ENCODE measurements at places on chromosomes 5 and 9.
A peak's percentile ranks its signal among the peaks of the same experiment; 100 is the strongest.

DNA sequence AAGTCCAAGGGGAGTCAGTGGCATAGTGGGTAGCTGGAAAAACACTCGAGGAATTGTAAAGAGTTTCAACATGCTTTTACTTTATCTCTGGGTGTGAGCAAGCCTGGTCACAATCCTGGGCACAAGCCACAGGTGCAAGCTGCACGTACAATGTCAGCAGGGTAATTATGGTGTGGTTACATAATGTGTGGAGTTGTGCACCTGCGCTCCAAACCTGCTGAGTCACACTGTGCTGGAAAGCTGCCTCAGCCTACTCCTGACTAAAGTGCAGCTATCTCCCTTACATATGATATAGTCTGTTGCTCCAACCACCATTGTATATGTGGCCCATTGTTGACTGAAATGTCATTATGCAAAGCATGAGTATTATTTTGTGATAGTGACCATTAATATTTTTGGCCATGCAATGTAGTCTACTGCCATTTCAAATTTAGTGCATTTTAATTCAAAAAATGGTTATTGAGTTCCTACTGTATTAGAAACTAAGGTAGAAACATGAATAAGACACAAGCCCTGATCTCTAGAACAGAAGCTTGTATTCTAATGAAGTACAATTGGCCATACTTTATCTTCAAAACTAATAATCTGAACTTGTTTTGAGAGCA is 160.9 kb upstream of the SLC30A5 start:
- no peak for DNase-seq

GRCh38 chr9:127972236-127972871 is 8.4 kb downstream of the EEIG1 start:
- peak; percentile 78 for DNase-seq

GRCh38 chr5:134904610-134905245 is at the start of gene PCBD2:
TSS of gene PCBD2 (plus strand) at chr5:134905131. CDS start at chr5:134905140, 9 bp downstream.
- peak; percentile 88 for DNase-seq

DNA sequence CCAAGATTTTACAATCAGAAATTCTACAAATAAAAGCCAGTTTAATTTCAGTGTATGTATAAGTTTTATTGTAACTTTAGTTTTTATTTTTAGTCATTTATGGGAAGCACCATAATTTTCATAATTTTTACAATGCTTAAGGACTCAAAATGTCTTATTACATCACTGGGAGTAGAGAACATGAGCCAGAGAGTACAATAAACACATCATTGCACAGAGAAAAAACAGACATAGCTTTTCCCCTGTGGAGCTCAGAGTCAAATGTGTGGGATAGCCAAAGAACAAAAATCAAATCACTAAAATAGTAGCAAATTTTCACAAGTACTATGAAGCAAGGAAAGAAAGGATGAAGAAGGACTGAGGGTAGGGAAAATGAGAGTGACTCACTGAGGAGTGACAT is 5.5 kb upstream of the JAKMIP2 start:
- DNase-seq: no peak

- DNase-seq: no peak
These were observed 482 bp downstream of the NFIB start for GRCh38 chr9:14313378-14313940.

Data from hypothalamus (tissue), 51 donors.